NCI-H2107 (cell line): ENCODE measurements at places on chromosomes 1 and 21.

- no peak for DNase-seq
Observed at GRCh38 chr21:44897326-44898010, 23.2 kb downstream of the ITGB2 start.

DNA sequence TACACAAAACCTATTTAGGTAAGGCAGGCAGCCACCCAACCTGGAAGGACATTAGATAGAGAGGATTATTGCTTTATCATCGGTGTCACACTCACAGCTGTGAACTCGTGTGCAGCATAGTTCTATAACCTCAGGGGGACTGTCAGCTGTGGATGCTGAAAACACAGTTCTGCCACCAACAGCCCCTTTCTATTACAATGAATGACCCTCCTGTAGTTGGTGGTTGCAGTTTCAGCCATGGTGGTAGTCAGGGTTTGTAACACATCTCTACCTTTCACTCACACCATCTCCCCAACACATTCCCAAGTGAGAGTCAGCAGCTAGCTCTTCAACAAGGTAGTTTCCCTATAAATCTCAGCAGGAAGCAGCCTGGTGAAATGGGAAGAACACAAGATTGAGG, 136.8 kb downstream of the ZC3H11B start:
- no peak for DNase-seq

- DNase-seq, result no peak
Observed at GRCh38 chr1:7366286-7366954, 404.7 kb upstream of the VAMP3 start.

- DNase-seq, result no peak
Observed at GRCh38 chr1:75412616-75413015, 198.3 kb downstream of the SLC44A5 start.

- no peak for DNase-seq
Observed at GRCh38 chr1:205924460-205924790, 18.8 kb downstream of the SLC26A9 start.

GRCh38 chr1:179860652-179861051, 17.0 kb downstream of the TOR1AIP2 start:
- DNase-seq, result no peak

DNA sequence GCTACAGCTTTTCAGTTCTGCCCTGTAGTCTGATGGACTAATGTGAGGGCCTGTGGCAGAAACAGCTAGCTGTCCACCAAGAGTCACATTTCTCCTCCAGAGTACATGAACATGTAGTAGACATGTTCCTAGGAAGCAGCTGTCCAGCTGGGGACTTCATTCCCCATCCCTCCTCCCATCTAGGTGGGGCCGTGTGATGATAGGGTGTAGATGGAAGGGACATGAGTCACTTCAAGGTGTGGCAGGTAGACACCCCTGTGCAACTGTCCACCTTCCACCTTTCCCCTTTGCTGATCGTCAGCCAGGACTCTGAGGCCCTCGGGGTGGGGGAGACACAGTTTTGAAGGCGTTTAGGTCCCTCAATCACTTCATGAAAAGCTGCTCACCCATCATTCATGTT, 3.6 kb upstream of the RD3 start:
- no peak for DNase-seq

- DNase-seq, result no peak
Observed at GRCh38 chr1:237814319-237814924, 76.3 kb downstream of the ZP4 start.

- no peak for DNase-seq
Observed at GRCh38 chr1:22256213-22256512, 113.3 kb upstream of the WNT4 start.

DNA sequence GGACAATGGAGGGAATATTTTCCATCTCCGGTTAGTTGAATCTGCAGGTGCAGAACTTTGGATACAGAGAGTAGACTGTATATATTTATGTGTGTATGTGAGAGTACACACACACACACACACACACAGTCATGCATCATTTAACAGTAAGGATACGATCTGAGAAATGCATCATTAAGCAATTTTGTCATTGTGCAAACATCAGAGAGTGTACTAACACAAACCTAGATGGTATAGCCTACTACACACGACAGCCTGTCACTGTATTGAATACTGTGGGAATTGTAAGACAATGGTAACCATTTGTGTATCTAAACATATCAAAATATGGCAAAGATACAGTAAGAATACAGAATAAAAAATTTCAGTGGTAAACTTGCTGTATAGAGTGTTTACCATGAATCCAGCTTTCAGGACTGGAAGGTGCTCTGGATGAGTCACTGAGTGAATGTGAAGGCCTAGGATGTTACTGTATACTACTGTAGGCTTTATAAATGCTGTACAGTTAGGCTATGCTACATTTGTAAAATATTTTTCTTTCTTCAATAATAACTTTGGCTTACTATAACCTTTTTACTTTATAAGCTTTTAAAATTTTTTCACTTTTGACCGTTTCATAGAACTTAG, 138.5 kb downstream of the ZZZ3 start:
- DNase-seq, result no peak

- no peak for DNase-seq
Observed at GRCh38 chr1:186738926-186739325, 58.7 kb upstream of the PTGS2 start.

DNA sequence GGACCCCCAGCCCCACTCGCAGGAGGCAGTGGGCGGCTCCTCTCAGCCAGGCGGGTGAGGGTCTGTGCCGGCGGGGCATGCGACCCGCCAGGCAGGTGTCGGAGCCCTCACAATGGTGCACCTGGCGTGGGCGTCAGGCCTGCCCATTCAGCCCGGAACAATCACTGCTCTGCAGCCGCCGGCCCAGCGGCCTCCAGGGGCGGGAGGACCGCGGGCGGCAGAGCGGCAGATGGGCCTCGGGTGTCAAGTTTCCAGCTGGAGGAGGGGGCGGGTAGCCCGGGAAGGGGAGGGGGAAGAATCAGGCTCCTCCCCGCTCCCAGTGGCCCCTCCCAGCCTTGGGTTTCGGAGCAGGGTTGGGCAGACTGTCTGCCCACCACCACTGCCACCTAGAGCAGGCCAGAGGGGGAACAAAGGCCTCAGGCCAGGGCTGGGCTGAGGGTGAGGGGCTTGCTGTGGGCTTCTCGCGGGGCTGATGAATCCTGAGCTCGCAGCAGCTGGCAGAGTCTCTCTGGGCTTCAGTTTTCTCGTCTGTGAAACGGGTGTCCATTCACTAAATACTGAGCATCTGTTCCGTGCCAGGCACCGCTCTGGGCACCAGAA, 39.5 kb upstream of the CASZ1 start:
- DNase-seq, result peak; percentile 90

DNA sequence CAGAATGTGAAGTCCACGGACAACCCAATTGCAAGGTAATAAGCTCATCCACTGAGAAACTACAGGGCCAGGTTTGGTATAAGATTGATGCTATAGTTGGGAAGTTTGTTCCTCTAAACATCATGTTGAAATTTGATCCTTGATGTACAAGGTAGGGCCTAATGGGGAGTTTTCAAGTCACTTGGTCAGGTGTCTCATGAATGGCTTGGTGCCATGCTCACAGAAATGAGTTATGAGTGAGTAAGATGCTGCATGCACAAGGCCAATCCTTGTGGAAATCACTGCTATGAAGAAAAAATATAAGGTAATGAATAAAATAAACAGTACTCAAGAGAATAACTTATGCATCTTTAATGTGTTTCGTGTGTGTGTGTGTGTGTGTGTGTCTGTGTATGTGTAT, 1891.2 kb downstream of the NCAM2 start:
- DNase-seq, result no peak

DNA sequence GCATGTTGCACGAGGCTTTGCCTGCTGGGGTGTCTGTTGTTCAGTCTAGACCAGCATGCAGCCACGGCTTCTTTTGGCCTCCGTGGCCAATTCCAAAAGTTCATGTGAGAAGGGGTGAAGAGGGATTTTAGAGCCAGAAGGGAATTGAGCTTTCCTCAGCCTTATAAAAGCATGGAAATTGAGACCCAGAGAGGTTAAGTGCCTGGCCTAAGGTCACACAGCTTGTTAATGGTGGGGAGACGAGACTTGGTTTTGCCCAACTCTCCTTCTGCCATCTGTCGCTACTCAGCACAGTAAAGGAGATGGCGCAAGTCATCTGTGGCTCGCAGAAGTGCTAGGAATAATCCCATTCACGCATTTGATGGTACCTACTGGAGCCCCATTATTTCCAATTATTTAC, 25.7 kb downstream of the ZBTB18 start:
- DNase-seq, result no peak

- DNase-seq, result no peak
Observed at GRCh38 chr21:31509194-31510017, 150.1 kb upstream of the SOD1 start.

DNA sequence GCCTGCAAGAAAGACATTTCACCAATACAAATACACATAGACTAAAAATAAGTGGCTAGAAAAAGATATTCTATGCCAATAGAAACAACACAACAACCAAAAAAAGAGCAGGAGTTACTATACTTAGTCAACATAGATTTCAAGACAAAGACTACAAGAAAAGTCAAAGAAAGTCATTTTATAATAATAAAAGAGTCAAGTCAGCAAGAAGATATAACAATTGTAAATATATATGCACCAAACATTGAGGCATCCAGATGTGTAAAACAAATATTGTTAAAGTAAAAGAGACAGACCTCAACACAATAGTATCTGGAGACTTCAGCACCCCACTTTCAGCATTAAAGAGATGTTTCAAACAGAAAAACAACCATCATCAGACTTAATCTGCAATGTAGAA, 104.6 kb downstream of the AMY1C start:
- no peak for DNase-seq

DNA sequence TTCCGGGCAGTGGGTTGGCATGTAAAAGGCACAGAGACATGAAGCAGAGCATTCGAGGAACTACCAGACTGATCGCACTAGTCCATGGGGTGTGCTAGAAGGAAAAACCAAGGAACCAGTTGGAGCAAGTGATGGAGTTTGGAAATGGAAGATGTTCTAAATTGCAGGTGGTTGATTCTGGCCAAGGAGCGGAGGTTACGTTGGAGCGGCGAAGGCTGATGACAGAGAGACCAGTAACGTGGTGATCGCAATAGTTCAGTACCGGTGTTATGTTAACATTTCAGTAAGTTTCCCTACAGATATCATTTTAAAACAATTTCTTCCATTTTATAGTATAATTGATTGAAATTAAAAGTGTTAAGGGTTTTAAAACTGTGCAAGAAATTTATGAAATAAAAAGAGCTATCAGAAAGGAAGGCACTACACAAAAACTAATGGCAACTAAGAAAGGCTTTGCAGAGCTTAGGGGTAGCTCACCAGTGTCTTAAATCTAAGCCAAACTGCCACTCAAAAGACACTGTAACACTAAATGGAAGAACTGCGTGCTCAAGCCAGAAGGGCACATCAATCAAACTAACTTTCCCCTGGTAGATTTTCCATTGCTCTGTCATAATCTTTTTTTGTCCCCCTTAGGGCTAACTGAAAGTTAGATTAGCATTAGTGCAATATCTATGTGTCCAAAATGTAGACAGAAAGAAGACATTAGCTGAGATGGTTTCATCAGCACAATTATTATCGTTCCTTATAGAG, 11.3 kb upstream of the HEATR1 start:
- DNase-seq, result no peak
